Body of pancreas (tissue), 4 donors: ENCODE measurements at places on chromosomes 16 and 17.

- peaks cover 14% of the 10 kb centered on the region for H3K4me1 ChIP-seq
- peaks cover 5% of the 10 kb centered on the region for H3K27me3 ChIP-seq
These were observed 4.1 kb downstream of the GAS2L2 start for GRCh38 chr17:35748979-35749378.

DNA sequence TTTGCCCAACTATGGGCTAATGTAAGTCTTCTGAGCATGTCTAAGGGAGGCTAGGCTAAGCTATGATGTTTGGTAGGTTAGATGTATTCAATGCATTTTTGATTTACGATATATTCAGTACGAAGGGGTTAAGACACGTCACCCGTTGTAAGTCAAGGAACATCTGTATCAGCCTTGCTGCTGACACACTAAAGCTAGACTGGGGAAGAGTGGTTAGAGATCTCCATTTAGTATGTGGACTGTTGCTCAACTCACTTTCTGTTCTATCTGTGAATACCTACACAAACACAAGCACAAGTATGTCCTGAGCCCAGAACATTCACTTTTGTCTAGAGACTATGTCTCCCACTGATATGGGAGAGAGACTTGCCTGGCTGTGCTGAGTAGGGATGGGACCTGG is 71.5 kb downstream of the VMP1 start:
- peaks cover 14% of the 10 kb centered on the region for H3K4me1 ChIP-seq
- no peaks in the 10 kb centered on the region for H3K27me3 ChIP-seq
- H3K36me3 ChIP-seq, result no peaks in the 10 kb centered on the region
- no peak overlapping the region for H3K4me3 ChIP-seq

- H3K4me3 ChIP-seq, result no peak overlapping the region
- no peak overlapping the region for H3K27ac ChIP-seq
- H3K27me3 ChIP-seq, result no peaks in the 10 kb centered on the region
- DNase-seq, result peak; percentile 72
- peaks cover 42% of the 10 kb centered on the region for H3K36me3 ChIP-seq
- no peaks in the 10 kb centered on the region for H3K4me1 ChIP-seq
These were observed 14.9 kb downstream of the ELAC2 start for GRCh38 chr17:13002761-13003453.

DNA sequence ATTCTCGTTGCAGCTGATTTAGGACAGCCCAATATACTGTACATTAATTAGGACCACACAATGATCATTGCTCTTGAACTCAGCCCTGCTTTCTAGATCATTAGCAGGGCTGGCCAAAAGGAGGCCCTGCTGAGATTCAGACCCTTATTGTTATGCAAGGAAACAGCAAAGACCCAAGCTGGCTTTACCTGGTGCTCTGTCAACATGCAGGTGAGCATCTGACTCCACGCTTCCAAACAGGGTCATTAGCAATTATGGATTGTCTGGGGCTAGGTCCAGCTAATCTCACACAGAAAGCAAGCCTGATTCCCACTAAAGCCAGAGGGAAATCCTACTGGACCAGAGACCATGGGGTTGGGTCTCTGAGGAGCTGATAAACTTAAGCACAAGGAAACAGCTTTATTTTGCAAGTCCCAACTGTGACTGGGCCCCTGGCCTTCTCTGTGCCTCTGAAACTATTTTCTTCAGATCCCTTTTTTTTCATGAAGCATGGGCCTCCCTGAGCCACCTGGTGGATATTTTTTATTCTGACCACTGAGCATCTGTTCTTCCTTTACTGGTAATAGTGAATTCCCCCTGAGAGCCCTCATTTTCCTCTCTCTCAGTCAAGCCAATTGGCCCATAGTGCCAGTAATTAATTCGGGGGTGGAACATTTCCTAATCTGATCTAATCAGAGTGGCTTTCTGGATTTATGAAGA is 236.1 kb downstream of the GRIN2A start:
- H3K27ac ChIP-seq, result no peak overlapping the region
- H3K4me1 ChIP-seq, result no peaks in the 10 kb centered on the region
- H3K4me3 ChIP-seq, result no peak overlapping the region
- no peak for DNase-seq
- no peaks in the 10 kb centered on the region for H3K36me3 ChIP-seq
- H3K27me3 ChIP-seq, result no peaks in the 10 kb centered on the region

- no peaks in the 10 kb centered on the region for H3K4me1 ChIP-seq
- H3K27ac ChIP-seq, result no peak overlapping the region
- H3K36me3 ChIP-seq, result no peaks in the 10 kb centered on the region
- H3K27me3 ChIP-seq, result no peaks in the 10 kb centered on the region
- DNase-seq, result no peak
- no peak overlapping the region for H3K4me3 ChIP-seq
These were observed 32.6 kb downstream of the TEKT3 start for GRCh38 chr17:15308758-15309157.

GRCh38 chr17:30819971-30820705 is 4.4 kb downstream of the CRLF3 start:
- H3K27me3 ChIP-seq, result no peaks in the 10 kb centered on the region
- no peak for DNase-seq
- H3K4me1 ChIP-seq, result peaks cover 8% of the 10 kb centered on the region
- H3K36me3 ChIP-seq, result no peaks in the 10 kb centered on the region
- no peak overlapping the region for H3K27ac ChIP-seq

GRCh38 chr17:63722403-63722802 is 19.2 kb downstream of the STRADA start:
- no peak overlapping the region for H3K4me3 ChIP-seq
- H3K27me3 ChIP-seq, result no peaks in the 10 kb centered on the region
- H3K27ac ChIP-seq, result no peak overlapping the region

DNA sequence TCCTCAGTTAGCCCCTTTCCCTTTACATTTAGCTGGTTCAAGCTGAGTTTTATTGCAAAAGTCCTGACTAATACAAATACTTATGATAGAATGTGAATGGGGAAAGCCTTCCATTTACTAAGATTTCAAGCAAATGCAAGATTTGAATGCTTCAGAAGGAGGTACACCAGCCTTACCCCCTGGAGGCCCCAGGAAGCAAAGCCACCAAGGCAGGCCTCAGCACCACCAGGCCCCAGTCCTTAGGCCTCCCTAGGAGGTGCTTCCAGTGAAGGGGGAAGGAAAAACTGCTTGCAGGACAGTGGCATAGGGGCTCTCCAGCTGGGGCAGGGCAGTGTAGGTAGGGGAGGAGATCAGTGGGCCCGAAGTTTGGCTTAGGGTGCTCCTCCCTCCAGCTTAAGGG is 7.3 kb upstream of the PRPSAP2 start:
- H3K4me3 ChIP-seq, result no peak overlapping the region
- H3K27me3 ChIP-seq, result no peaks in the 10 kb centered on the region
- H3K36me3 ChIP-seq, result no peaks in the 10 kb centered on the region

DNA sequence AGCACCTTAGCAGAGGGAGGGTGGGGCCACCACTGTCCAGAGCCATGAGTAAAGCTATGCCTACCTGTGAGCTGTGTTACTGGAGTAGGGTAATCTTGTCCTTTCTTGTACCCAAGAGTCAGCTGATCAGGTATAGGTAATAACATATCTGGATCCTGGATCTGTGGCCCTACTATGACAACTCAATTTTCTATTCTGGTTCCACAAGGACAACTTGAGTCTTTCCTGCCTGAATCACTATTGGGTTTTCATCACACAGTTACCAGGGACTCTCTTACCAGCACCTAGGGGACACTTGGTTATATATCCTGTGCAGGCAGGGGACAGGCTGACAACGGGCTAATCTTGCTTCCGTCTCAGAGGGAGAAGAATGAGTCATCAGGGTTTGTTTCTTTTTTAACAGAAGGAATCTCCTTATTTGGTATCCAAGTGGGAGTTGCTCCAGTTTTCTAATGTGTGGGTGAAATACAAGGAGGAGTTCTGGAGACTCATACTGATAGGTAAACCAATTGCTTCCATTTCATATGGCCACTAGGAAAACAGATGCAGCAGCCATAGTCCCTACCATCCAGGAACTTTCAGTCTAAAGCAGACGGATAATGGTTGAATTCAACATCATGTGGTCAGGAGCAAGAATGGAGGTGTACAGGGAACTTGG is 6.8 kb downstream of the ZNF267 start:
- DNase-seq, result no peak
- no peaks in the 10 kb centered on the region for H3K36me3 ChIP-seq
- H3K4me3 ChIP-seq, result no peak overlapping the region
- no peaks in the 10 kb centered on the region for H3K27me3 ChIP-seq
- H3K4me1 ChIP-seq, result peaks cover 55% of the 10 kb centered on the region
- peak overlapping the region; percentile 36 for H3K27ac ChIP-seq

- no peak for DNase-seq
- H3K36me3 ChIP-seq, result no peaks in the 10 kb centered on the region
- H3K27me3 ChIP-seq, result no peaks in the 10 kb centered on the region
- no peak overlapping the region for H3K4me3 ChIP-seq
These were observed 77.2 kb downstream of the TOX3 start for GRCh38 chr16:52469775-52470174.

GRCh38 chr16:84566545-84567257 is 51.2 kb downstream of the COTL1 start:
- no peak overlapping the region for H3K27ac ChIP-seq
- H3K4me1 ChIP-seq, result peaks cover 14% of the 10 kb centered on the region
- no peak for DNase-seq
- no peaks in the 10 kb centered on the region for H3K36me3 ChIP-seq
- H3K27me3 ChIP-seq, result no peaks in the 10 kb centered on the region

- H3K27me3 ChIP-seq, result no peaks in the 10 kb centered on the region
- H3K4me1 ChIP-seq, result no peaks in the 10 kb centered on the region
These were observed 15.2 kb upstream of the ITGB3 start for GRCh38 chr17:47238321-47239010.

DNA sequence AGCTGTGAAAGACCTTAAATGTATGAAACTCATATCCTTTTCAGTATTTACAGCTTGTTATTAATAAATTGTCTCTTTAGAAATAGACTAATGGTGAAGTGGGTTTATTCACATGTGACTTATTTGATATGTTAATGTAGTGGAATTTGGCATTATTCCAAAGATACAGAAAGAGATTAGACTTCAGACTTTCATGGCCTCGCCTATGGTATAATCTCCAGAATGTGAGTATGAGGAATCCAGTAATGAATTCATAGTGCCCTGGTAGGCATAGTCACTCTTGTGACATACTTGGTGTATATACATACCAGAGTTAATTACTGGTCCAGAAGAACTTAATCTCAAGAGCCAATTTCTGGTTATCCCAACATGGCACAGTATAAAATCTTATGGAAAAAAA is 72.7 kb downstream of the OMG start:
- no peak overlapping the region for H3K27ac ChIP-seq
- no peaks in the 10 kb centered on the region for H3K4me1 ChIP-seq
- no peak overlapping the region for H3K4me3 ChIP-seq
- no peak for DNase-seq
- peaks cover 6% of the 10 kb centered on the region for H3K36me3 ChIP-seq

DNA sequence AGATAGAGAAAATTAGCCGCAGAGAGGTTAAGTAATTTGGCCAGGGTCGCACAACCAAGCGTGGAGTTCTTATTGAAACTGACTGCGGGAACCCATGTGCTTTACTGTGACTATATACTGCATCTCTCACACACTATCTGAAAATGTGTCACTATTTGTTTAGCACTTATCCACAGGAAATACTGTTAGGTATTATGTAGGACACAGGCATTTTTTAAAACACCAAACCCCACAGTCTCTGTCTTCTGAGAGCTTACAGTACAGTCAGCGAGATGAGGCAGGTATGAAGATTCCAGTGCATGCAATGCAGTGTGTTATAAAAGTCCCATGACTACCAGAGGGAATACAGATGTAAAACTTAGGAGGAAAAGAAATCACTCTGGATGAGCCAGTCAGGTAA is 11.3 kb downstream of the RBL2 start:
- H3K36me3 ChIP-seq, result peaks cover 16% of the 10 kb centered on the region
- H3K4me1 ChIP-seq, result no peaks in the 10 kb centered on the region
- DNase-seq, result no peak
- H3K4me3 ChIP-seq, result no peak overlapping the region
- no peak overlapping the region for H3K27ac ChIP-seq

- no peak overlapping the region for H3K4me3 ChIP-seq
- H3K27ac ChIP-seq, result no peak overlapping the region
- H3K4me1 ChIP-seq, result peaks cover 10% of the 10 kb centered on the region
- H3K27me3 ChIP-seq, result no peaks in the 10 kb centered on the region
- no peaks in the 10 kb centered on the region for H3K36me3 ChIP-seq
These were observed 2.6 kb downstream of the DPEP2 start for GRCh38 chr16:67996666-67997065.

DNA sequence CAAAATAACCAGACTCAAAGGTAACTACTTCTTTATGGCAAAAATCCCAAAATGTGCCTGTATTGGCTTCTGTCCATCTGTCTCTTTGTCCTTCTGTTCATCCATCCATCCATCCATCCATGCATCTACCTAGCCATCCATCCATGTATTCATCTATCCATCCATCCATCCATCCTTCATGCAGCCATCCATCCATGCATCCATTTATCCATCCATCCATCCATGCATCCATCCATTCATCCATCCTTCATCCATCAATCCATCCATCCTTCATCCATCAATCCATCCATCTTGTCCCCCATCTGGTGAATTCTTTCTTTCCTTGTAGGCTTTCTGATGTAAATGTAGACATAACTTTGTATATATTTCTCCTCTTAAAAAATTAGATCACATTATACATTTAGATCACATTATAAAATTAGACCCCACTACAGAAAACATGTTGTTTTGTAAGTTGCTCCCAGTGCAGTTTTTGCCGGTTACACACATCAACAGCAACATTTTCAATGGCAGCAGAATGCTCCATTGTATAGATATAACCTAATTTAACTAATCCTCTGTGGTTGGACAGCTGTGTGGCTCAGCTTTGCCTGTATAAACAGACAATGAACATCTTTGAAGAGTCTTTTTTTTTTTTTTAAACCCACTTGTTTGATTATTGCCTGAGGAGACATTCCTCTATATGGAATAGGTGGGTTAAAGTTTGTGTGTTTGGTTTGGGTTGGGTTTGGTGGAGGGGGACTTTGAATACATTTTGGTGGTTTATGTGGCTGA is 72.0 kb downstream of the MSI2 start:
- H3K27ac ChIP-seq, result no peak overlapping the region
- no peaks in the 10 kb centered on the region for H3K27me3 ChIP-seq
- DNase-seq, result no peak
- H3K36me3 ChIP-seq, result no peaks in the 10 kb centered on the region
- H3K4me1 ChIP-seq, result peaks cover 10% of the 10 kb centered on the region
- no peak overlapping the region for H3K4me3 ChIP-seq
